Suprapubic skin (tissue), 4 donors: ENCODE measurements at places on chromosomes 12 and 14. TPM values are rescaled to one million over a fixed set of nuclear protein-coding genes. Genes with fewer than 3 reads are reported as not detected.

SERPINA9 gene
- 10.2 TPM for total RNA-seq

AKAP5 gene
- 0.08 TPM for total RNA-seq

ANKRD33 gene
- total RNA-seq, result not detected

TAS2R43 gene
- total RNA-seq, result not detected

KRT6B gene
- 44.8 TPM for total RNA-seq

KRT78 gene
- 82.9 TPM for total RNA-seq

ZBTB42 gene
- total RNA-seq, result 6.9 TPM

KLRK1 gene
- total RNA-seq, result 0.51 TPM

SERPINA5 gene
- total RNA-seq, result 1.9 TPM

DNA sequence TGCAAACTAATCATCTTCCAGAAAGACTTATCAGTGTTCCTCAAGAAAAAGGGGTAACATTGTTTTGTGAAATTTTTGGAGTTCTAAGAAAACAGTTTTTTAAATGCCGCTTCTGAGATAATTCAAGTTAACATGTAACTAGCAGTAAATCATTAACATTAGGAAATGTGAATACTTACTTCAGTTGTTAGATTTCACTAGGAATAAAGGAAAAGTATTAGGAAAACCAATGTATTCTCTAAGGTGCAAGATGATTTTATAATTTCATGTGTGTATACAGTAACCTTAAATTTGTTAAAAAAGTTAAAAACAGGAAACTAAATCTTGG, 36.8 kb downstream of the PAPOLA start:
- H3K27me3 ChIP-seq, result no peaks in the 10 kb centered on the region
- no peaks in the 10 kb centered on the region for H3K4me1 ChIP-seq
- no peak for DNase-seq
- no peak overlapping the region for H3K4me3 ChIP-seq

DNA sequence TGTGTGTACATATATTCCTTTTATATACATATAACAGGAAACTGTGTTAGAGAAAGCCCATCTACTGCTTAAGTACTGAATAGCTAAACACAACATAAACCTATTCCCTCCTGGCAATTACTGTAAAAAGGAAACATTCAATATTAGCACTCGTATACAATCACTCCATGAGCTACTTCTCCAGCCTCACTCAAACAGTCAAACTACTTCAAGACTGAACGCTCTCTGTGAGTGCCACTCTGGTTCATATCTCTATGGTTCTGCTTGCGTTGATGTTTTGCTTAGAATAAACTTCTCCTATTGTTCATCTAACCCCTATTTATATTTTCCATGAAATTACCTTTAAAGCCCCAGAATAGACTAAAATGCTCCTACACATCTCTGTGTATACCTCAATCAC, 243.7 kb downstream of the MED13L start:
- H3K27ac ChIP-seq, result no peak overlapping the region
- H3K4me1 ChIP-seq, result no peaks in the 10 kb centered on the region
- DNase-seq, result no peak
- H3K27me3 ChIP-seq, result no peaks in the 10 kb centered on the region

DNA sequence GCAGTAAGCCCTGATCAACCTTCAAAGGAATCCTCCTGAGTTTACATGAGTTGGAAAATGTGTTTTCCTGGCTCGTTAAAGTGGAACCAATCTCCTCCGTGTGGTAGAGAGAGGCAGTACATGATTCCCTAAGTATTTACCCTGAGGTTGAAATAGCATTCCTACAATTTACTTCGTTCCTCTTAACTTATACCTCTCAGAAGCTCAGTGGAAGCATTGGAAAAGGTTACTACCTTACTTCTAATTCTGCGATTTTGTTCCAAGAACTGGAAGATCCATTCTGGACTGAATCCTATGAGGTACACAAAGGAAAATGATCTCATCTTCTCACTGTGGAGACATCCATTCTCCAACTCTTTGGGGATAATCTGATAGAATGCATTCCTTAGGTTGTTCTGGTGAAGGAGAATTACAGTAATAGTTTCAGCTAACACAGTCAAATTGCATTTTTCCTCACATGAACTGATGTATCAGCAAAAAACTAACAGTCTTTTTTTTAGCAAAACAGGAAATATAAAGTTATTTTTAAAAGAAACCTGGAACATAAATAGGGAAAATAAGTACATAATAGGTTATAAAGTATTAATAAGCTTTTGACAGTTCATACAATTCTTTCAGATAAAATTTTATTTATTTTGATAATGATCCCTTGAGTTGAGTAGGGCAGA, 475.6 kb downstream of the PDZRN4 start:
- no peaks in the 10 kb centered on the region for H3K27me3 ChIP-seq
- H3K4me1 ChIP-seq, result no peaks in the 10 kb centered on the region
- H3K36me3 ChIP-seq, result no peaks in the 10 kb centered on the region
- H3K27ac ChIP-seq, result no peak overlapping the region

- H3K27me3 ChIP-seq, result no peaks in the 10 kb centered on the region
- no peak for DNase-seq
- no peak overlapping the region for H3K27ac ChIP-seq
- H3K4me3 ChIP-seq, result no peak overlapping the region
- no peaks in the 10 kb centered on the region for H3K4me1 ChIP-seq
Measured at GRCh38 chr14:32277998-32278397, 51.1 kb upstream of the AKAP6 start.

DNA sequence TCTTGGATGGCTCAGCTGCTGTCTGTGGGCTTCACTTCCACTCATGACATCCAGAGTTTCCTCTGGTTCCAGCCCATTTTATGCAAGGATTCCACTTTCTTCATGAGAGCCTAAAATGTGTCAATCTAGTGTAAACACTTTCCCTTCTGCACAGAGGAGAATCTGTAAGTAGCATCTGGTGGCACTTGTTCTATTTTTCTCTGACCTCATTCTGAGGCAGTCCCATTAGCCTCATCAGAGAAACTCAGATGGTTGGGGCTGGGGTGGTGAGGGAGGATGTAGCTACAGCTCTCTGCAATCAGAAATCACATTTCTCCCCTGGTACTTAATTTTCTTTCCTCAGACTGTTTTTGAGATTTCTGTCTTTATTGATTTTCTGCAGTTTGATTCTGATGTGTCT, 81.6 kb downstream of the PRMT8 start:
- H3K4me3 ChIP-seq, result no peak overlapping the region
- H3K27ac ChIP-seq, result no peak overlapping the region
- no peaks in the 10 kb centered on the region for H3K36me3 ChIP-seq
- no peak for DNase-seq
- H3K4me1 ChIP-seq, result no peaks in the 10 kb centered on the region

GRCh38 chr12:23950775-23951451, 1.4 kb upstream of the SOX5 start:
- peak overlapping the region; percentile 26 for H3K27ac ChIP-seq
- DNase-seq, result no peak
- H3K4me3 ChIP-seq, result peak overlapping the region; percentile 35
- no peaks in the 10 kb centered on the region for H3K36me3 ChIP-seq

GRCh38 chr12:262113-262512, 523 bp downstream of the SLC6A13 start:
- H3K27ac ChIP-seq, result no peak overlapping the region
- no peak overlapping the region for H3K4me3 ChIP-seq
- peaks cover 66% of the 10 kb centered on the region for H3K27me3 ChIP-seq
- H3K4me1 ChIP-seq, result no peaks in the 10 kb centered on the region

DNA sequence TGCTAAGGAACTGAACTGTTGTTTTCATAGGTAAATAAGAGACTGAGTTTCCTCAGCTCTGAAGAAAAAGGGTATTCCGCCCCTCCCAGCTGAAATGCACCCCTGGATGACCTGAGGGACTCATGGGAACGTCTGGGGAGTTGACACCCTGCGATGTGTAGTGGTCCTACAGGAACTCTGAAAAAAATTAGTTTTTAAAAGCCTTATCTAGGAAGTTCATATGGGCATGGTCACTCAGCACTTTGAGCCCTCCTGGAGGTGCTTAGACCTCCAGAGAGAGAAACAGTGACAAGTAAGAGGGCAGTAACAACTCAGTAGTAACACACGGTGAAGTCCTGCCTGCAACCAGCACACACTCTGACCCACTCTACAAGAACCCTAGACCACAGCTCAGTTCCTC, 91.2 kb upstream of the CNOT2 start:
- H3K4me3 ChIP-seq, result no peak overlapping the region
- H3K4me1 ChIP-seq, result no peaks in the 10 kb centered on the region
- no peaks in the 10 kb centered on the region for H3K27me3 ChIP-seq
- H3K27ac ChIP-seq, result no peak overlapping the region

DNA sequence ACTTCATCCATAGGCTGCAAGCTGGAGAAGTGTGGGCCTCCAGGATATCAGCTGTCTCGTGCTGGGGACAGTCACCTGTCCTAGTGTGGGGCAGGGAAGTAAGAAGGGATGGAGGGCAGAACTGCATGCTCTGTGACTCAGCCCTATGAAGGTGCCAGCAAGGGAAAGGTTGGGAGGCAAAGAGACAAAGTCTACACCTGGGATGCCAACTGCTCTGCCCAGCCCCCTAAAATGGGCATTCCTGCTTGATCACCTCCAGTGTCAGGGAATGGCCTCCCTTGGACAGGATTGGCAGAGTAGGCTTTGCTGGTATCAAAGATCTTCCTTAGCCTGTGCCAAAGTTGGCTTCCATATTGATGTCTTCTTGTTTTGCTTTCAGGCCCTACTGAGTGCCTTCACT, 335.0 kb downstream of the BCL11B start:
- no peak overlapping the region for H3K4me3 ChIP-seq
- no peak overlapping the region for H3K27ac ChIP-seq
- DNase-seq, result peak; percentile 25
- no peaks in the 10 kb centered on the region for H3K27me3 ChIP-seq
- no peaks in the 10 kb centered on the region for H3K36me3 ChIP-seq

- H3K36me3 ChIP-seq, result no peaks in the 10 kb centered on the region
- H3K4me3 ChIP-seq, result no peak overlapping the region
- no peaks in the 10 kb centered on the region for H3K27me3 ChIP-seq
- no peak overlapping the region for H3K27ac ChIP-seq
- no peaks in the 10 kb centered on the region for H3K4me1 ChIP-seq
Measured at GRCh38 chr12:126509572-126509971, 1444.3 kb downstream of the AACS start.

DNA sequence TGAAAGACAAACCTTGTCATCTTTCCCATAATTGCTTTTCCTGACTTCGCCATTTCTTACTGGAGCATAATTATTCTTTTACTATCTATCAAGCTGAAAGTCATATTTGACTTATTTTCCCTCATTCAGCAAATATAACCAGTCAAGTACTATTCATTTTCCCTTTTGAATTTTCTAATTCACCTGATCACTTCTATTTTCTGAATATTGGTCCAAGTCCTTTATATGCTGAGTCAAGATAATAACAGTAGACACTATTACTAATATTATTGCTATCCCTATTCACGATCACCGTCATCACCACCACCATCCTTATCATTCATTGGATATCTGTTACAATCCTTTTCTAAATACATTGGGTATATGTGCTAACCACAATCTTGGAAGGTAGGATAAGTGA, 728.0 kb downstream of the NOVA1 start:
- no peak overlapping the region for H3K27ac ChIP-seq
- no peak for DNase-seq
- no peaks in the 10 kb centered on the region for H3K4me1 ChIP-seq
- H3K4me3 ChIP-seq, result no peak overlapping the region
- no peaks in the 10 kb centered on the region for H3K36me3 ChIP-seq

DNA sequence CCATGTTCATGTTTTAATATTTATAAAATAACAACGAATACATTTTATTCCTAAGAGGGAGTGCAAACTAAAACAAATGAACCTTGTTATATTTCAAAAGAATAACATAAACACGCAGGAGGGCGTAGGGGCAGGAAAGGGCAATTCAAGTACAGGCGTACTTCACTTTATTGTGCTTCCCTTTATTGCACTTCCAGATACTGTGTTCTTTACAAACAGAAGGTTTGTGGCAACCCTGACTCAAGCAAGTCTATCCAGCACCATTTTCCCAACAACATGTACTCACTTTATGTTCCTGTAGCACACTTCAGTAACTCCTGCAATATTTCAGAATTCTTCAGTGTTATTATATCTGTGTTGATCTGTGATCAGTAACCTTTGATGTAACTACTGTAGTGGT, 84.6 kb upstream of the PLEKHA5 start:
- H3K36me3 ChIP-seq, result no peaks in the 10 kb centered on the region
- no peak overlapping the region for H3K27ac ChIP-seq
- H3K27me3 ChIP-seq, result no peaks in the 10 kb centered on the region

- no peak overlapping the region for H3K27ac ChIP-seq
- peaks cover 10% of the 10 kb centered on the region for H3K36me3 ChIP-seq
- no peak for DNase-seq
Measured at GRCh38 chr12:28374556-28374955, 184.3 kb downstream of the CCDC91 start.

- no peak for DNase-seq
- H3K4me1 ChIP-seq, result peaks cover 18% of the 10 kb centered on the region
- H3K27me3 ChIP-seq, result no peaks in the 10 kb centered on the region
- H3K36me3 ChIP-seq, result peaks cover 94% of the 10 kb centered on the region
- no peak overlapping the region for H3K27ac ChIP-seq
Measured at GRCh38 chr12:119676022-119676421, 8.1 kb downstream of the PRKAB1 start.

DNA sequence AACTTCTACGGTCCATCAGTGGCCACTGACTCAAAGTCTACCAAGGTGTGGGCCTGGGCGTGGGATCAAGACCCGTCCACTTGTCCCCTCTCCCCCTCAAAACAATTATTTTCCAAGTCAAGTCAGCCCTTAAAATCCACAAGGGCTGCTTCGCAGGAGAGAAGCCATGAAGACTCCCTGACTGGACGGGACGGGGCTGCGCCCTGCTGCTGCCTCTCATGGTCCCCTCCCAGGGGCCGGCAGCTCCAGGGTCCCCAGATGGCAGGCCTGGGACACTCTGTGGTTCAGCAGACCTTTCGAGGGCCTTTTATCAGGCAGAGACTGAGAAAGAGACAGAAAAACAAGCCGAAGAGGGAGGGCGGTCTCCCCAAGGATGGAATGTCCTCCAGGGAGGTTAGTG, 10.8 kb downstream of the NGB start:
- H3K4me1 ChIP-seq, result no peaks in the 10 kb centered on the region
- H3K36me3 ChIP-seq, result peaks cover 2% of the 10 kb centered on the region
- no peak for DNase-seq
- no peak overlapping the region for H3K27ac ChIP-seq
- peaks cover 19% of the 10 kb centered on the region for H3K27me3 ChIP-seq

DNA sequence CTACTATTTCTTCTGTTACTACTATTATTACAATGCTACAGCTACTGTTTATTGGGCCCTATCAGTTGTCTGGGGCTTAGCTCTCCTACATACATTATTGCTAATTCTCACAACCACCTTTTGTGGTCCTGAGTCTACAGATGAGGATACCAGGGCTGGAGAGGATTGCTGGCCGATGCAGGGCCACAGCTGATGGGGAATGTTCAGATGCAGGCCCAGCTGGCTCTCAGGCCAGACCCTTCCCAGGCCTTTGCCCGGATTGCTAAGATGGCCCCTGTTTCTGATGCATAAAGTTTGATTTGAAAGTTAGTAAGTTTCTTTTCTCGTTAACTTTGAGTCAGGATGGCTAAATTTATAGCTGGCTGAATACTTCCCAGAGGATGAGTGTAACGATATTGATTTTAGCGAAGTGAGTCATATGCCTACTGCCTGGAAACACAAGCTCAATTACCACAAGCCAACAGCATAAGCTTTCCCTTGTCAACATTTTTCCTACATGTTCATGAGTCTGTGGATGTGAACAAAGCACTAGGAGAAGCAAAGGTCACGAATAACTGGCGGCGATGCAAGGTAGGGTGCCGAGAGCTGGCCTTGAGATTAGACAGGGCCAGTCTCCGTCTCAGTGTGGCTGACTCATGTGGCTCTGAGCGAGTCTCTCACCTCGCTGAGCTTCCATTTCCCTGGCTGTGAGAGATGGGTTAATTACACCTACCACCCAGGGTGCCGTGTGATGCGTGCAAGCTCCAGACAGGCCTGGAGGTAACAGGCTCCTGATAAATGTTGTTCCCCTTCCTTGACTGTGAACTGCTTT, 111.0 kb downstream of the BEGAIN start:
- DNase-seq, result no peak
- H3K36me3 ChIP-seq, result no peaks in the 10 kb centered on the region
- no peak overlapping the region for H3K4me3 ChIP-seq
- peaks cover 8% of the 10 kb centered on the region for H3K4me1 ChIP-seq
- no peaks in the 10 kb centered on the region for H3K27me3 ChIP-seq
